ENCODE measurements at places on chromosomes 12 and 14.

GRCh38 chr12:99926511-99927169 lies 58.1 kb downstream of the ANKS1B start:
- ATAC-seq: no peak

DNA sequence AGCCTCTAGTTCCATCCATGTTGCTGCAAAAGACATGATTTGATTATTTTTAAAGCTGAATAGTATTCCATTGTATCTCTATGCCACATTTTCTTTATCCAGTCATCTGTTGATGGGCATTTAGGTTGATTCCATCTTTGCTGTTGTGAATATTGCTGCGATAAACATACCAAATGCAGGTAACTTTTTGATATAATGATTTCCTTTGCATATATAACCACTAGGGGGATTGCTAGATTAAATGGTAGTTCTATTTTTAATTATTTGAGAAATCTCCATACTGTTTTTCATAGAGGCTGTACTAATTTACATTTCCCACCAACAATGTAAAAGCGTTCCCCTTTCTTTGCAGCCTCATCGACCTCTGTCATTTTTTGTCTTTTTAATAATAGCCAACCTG lies 342.5 kb downstream of the MDGA2 start:
- no peak for ATAC-seq

GRCh38 chr14:67705211-67705610 lies 3.5 kb downstream of the RDH12 start:
- no peak for ATAC-seq

- ATAC-seq: no peak
Observed at GRCh38 chr12:50190859-50191258, 23.7 kb upstream of the CERS5 start.

DNA sequence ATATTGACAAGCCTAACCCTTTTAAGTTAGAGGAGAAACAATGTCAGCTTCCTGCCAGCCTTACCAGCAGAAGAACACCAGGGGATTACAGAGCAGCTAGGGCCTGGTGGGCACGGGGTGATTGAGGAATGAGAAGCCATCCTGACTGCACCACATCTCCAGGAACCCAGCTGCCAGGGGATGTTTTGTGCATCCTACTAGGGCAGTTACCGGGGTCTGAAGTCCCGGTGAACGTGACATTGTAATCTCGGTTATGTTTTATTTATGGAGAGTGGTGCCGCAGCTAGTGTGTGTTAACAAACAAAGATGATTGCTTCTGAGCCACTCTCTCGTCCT lies 115.9 kb downstream of the BCL11B start:
- no peak for ATAC-seq

GRCh38 chr12:14427929-14428328 lies 62.4 kb downstream of the ATF7IP start:
- no peak for ATAC-seq

- ATAC-seq: no peak
Observed at GRCh38 chr14:63046339-63047268, 1.3 kb upstream of the KCNH5 start.

DNA sequence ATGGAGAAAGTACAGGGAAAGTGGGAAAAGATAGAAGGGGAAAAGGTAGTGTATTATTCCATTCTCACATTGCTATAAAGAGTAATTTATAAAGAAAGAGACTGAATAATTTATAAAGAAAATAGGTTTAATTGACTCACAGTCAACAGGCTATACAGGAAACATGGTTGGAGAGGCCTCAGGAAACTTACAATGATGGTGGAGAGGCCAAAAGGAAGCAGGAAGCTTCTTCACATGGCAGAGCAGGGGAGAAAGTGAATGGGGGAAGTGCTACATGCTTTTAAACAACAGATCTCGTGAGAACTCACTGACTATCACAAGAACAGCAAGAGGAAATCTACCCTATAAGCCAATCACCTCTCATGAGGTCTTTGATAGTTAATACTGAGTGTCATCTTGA lies 725.0 kb upstream of the FLRT2 start:
- no peak for ATAC-seq

GRCh38 chr14:102159841-102160240 lies 20.1 kb downstream of the WDR20 start:
- no peak for ATAC-seq

GRCh38 chr14:22519877-22520685 lies 68.9 kb downstream of the DAD1 start:
- ATAC-seq: no peak

DNA sequence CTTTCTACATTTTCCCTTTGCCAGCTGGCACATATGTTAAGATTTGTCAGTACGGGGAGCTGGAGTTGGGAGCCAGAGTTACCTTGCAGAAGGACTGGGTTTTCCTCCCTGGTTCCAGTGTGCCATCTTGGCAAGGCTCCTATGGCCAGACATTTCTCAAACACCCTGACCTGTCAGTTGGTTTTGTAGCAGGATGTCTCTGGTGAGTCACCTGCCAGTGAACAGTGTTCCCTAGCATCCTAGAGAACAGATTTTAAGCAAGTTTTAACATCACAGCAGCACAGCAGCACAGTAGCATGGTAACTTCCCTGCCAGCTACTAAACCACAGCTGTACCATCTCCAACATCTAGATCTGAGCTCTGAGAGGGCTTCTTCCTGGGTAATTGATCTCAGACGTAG lies 26.2 kb upstream of the KTN1 start:
- ATAC-seq: no peak

DNA sequence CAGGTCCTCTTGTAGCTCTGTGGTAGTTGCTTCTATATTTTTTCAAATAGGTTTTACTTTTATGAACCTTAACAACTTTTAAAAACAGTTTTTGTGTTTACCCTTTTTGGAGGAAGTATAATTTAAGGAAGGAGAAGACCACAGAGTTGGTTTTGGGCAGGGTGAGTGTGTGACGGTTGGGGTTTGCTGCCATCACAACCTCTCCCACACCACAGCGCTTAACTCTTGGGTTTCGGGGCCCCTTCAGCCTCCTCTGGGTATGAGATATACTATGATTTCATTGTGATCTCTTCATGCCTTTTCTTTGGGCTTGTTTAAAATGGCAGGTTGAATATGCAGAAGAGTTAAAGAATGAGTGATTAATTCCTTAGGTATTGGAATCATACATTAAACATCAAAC lies 228.7 kb upstream of the CRY1 start:
- no peak for ATAC-seq

- ATAC-seq: peak; percentile 78
Observed at GRCh38 chr12:122203301-122204166, at the start of gene B3GNT4. Gene B3GNT4, plus strand, starts transcription at chr12:122203709. Its CDS starts 910 bp downstream, at chr12:122204619.

DNA sequence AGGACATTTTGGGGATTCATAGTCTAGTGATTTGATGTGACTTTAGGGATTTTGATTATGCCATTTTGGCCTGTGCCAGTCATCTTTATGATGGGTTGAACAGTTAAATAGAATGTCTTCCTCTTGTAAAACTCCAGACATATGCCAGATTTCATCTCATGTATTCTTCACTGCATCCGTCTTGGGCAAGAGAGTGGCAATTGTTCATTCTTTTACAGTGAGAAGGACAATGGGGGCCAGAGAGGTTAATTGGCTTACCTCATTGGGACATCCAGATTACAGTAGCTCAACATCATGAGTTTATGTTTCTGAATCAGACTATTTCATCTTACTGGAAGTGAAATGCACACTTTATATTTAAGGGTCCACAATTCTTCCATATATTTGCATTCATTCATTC lies 108.2 kb upstream of the SLC38A2 start:
- no peak for ATAC-seq

DNA sequence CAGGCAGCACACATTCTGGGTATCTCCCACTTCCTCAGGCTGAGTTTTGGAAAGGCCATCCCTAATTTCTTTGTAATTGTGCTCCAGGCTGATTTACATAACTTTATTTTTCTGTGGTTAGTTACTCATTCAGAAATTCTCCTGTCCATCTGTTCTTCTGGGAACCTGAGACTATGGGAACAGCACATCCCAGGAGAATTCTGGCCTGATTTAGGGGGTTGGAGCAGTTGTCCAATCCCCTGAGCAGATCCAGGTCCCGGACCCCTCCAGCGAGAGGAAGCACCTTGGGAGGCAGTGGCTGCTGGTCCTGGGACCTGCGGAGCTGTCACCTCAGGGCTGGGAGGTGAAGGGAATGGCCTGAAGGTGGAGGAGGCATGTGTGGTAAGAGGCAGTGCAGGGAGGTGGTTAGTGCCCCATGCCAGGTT lies 40.4 kb downstream of the TSPAN9 start:
- ATAC-seq: no peak

- ATAC-seq: no peak
Observed at GRCh38 chr12:47035484-47035883, 43.9 kb upstream of the PCED1B start.

GRCh38 chr12:108691998-108692808 lies 39.1 kb downstream of the CORO1C start:
- no peak for ATAC-seq

DNA sequence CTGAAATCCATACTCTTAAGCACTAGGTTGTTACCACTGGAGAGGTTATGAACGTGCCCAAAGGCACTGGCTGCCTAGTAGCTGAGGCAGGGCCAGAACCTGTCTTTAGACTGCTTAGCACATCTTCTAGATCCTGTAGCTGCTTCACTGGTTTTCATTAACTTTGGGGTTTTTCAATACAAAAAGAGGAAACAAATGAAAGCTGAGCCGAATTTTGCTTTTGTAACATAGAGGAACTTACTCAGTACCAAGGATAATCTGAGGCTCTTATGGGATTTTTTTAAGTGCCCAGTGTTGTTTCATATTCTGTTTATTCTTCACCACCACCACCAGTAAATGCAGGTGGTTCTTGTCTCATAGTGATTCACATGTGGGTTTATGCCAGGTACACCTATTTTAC lies 396.1 kb downstream of the RAD51B start:
- no peak for ATAC-seq

- no peak for ATAC-seq
Observed at GRCh38 chr14:68449561-68450181, 343.2 kb downstream of the ZFP36L1 start.

GRCh38 chr14:90062822-90063539 lies 1.2 kb downstream of the KCNK13 start:
- ATAC-seq: no peak

GRCh38 chr12:62347922-62348650 lies 87.9 kb downstream of the USP15 start:
- no peak for ATAC-seq

DNA sequence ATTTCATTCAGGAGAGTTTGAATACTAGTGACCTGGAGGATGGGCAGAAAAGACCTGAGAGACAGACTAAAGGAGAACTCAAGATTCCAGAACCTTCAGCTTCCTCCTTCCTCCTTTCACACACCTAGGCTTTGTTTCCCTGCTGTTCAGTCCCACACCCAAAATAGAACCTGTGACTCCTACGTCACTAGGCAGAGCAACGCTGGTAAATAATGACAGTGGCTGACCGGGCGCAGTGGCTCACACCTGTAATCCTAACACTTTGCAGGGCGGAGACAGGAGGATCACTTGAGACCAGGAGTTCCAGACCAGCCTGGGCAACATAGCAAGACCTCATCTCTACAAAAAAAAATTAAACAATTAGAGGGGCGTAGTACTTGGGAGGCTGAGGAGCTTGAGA lies 166.4 kb upstream of the FKBP4 start:
- no peak for ATAC-seq

DNA sequence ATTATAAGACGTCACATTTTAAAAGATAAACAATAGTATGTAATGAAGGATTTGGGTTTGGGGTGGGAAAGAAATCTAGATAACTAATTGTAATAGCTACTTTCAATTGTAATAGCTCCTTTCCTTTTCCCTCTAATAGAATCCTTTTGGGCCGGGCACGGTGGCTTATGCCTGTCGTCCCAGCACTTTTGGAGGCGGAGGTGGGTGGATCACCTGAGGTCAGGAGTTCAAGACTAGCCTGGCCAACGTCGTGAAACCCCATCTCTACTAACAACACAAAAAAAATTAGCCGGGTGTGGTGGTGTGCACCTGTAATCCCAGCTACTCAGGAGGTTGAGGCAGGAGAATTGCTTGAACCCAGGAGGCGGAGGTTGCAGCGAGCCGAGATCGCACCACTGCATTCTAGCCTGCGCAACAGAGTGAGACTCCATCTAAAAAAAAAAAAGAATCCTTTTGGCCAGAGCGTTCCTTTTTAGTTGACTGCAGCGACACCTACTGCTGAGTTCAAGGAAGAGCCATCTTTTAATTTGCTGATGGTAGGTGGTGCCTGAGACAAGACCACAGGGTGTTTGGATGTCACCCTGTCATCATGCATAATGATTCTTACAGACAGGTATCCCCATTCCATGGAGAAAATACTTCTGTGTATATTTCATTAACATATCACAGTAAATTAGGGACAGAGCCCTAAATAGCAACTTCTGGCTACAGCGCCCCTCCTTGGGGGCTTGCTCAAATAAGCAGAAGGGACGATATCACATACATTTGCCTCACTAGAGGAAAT lies 79.5 kb downstream of the ARMH4 start:
- peak; percentile 34 for ATAC-seq

- no peak for ATAC-seq
Observed at GRCh38 chr12:132357623-132358186, 28.3 kb upstream of the GALNT9 start.

DNA sequence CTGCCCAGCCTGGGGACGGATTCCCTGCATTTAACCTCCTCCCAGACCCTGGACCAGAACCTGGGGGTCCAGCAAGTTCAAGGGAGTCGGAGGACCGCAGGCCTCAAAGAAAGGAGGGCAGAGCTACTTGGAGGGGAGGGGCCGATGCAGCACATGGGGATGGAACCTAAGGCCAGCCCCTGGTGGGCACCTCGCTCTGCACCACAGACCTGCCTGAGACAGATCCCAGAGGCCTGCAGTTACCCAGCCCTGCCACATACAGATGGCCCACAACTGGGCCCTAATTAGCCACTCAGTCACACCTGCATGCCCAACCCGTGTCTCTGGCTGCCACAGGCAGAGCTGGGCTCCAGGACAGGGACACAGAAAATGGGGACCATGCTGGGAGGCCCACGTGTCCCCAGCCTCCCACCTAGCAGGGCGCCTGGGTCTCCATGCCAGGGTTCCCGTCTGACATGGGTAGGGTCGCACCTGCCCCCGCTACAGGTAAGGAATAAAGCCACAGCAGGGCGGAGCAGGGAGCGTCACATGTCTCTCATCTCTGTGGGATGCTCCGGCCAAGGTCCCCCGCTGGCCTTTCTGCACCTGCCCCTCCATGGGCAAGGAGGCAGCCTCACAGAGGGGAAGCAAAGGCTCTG lies 16.7 kb downstream of the AKT1 start:
- no peak for ATAC-seq

GRCh38 chr14:27096091-27096490 lies 498.3 kb upstream of the NOVA1 start:
- ATAC-seq: no peak

DNA sequence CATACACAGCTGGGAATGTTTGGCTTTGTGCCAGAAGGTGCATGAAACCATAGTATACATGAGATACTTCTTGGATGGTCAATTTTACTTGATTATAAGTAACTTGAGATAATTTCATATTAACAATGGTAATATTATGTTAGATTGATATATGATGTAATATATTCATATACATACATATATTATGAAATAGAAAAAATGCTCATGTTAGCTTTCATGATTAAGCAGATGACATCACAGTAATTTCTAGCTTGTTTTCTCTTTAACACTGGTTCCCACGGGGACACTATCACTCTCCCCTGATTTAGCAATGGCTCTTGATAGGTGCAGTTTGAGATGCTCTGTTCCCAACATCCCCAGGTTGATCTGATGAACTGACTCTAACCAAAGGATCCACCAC lies 35.4 kb upstream of the NTF3 start:
- no peak for ATAC-seq
